ENCODE measurements at places on chromosomes 12 and 14. TPM values are rescaled to one million over a fixed set of nuclear protein-coding genes. Genes with fewer than 3 reads are reported as not detected.

LRCOL1 gene
- total RNA-seq: not detected

KRT6C gene
- total RNA-seq: not detected

RTN1 gene
- 1.2 TPM for total RNA-seq

C14orf180 gene
- 53.8 TPM for total RNA-seq

GRCh38 chr12:49821373-49822287 is 6.6 kb downstream of the NCKAP5L start:
- no peak for DNase-seq

- no peak for DNase-seq
Observed at GRCh38 chr14:96139879-96140278, 64.8 kb upstream of the BDKRB2 start.

GRCh38 chr12:115767916-115768315 is 509.6 kb downstream of the MED13L start:
- DNase-seq: no peak
